Left lung (tissue), 14 donors: ENCODE measurements at places on chromosomes 2 and 18. TPM values are rescaled to one million over a fixed set of nuclear protein-coding genes. Genes with fewer than 3 reads are reported as not detected.
A peak's percentile ranks its signal among the peaks of the same experiment; 100 is the strongest.

The IL36B gene
- polyA plus RNA-seq: not detected

The GRB14 gene
- polyA plus RNA-seq: 51.1 TPM

The CCDC85A gene
- 1.2 TPM for polyA plus RNA-seq

- H3K27ac ChIP-seq: no peak overlapping the region
- H3K36me3 ChIP-seq: no peaks in the 10 kb centered on the region
- no peaks in the 10 kb centered on the region for H3K27me3 ChIP-seq
- no peak for DNase-seq
- no peak overlapping the region for H3K4me3 ChIP-seq
- H3K4me1 ChIP-seq: no peaks in the 10 kb centered on the region
These were observed 36.7 kb downstream of the TRABD2A start for GRCh38 chr2:84844141-84844540.

DNA sequence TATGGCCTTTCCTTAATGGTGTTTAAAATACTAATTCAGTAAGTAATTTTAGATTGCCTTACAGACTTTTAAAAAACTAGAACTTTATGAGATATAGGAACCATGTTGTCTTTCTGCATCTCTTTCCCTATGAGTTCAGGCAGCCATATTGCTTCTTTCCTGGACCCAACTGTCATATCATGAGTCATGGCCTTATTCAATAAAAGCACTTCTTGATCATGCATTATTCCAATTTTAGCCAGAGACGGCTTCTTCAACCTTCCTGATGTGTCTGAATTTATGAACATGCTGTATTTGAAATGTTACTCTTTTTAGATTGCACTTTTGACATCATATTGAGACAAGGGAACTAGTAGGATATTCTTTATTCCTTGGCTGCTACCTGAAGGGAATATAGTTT is 65.4 kb upstream of the MAP3K20 start:
- no peaks in the 10 kb centered on the region for H3K27me3 ChIP-seq
- H3K4me3 ChIP-seq: no peak overlapping the region
- no peaks in the 10 kb centered on the region for H3K36me3 ChIP-seq
- no peak overlapping the region for H3K27ac ChIP-seq

GRCh38 chr2:60549238-60549927 is 4.1 kb downstream of the BCL11A start:
- no peaks in the 10 kb centered on the region for H3K36me3 ChIP-seq
- peak overlapping the region; percentile 64 for H3K4me3 ChIP-seq
- H3K4me1 ChIP-seq: peaks cover 56% of the 10 kb centered on the region
- H3K27me3 ChIP-seq: peaks cover 48% of the 10 kb centered on the region
- no peak for DNase-seq

- no peaks in the 10 kb centered on the region for H3K36me3 ChIP-seq
- H3K27ac ChIP-seq: no peak overlapping the region
- H3K4me3 ChIP-seq: no peak overlapping the region
- no peaks in the 10 kb centered on the region for H3K27me3 ChIP-seq
These were observed 72.7 kb upstream of the LPIN2 start for GRCh38 chr18:3085612-3086011.
